ENCODE measurements at places on chromosomes 11 and 22.

GRCh38 chr11:99601179-99601578 lies 580.4 kb downstream of the CNTN5 start:
- DNase-seq = no peak

- DNase-seq = no peak
Observed at GRCh38 chr11:83025267-83025704, 46.4 kb downstream of the RAB30 start.

GRCh38 chr11:36453678-36454077 lies 56.4 kb downstream of the TRAF6 start:
- no peak for DNase-seq

DNA sequence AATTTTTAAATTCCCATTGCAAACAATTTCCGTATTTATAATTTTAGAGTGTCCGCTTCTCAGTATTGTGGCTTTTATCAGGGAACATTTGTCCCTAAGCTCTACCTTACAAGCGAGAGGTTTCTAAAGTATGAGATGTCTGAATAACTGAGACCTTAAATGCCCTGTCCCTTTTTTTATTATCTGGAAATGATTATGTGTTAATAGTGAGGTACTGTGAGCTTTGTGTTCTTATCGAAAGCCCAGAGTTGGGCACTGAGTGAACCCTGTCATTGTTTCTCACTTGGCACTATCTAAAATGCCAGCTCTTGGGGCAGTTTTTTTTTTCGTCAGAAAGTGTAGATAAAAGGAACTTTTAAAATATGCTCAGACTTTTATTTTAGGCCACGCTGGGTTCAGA lies 9.5 kb downstream of the CTTN start:
- DNase-seq = no peak

DNA sequence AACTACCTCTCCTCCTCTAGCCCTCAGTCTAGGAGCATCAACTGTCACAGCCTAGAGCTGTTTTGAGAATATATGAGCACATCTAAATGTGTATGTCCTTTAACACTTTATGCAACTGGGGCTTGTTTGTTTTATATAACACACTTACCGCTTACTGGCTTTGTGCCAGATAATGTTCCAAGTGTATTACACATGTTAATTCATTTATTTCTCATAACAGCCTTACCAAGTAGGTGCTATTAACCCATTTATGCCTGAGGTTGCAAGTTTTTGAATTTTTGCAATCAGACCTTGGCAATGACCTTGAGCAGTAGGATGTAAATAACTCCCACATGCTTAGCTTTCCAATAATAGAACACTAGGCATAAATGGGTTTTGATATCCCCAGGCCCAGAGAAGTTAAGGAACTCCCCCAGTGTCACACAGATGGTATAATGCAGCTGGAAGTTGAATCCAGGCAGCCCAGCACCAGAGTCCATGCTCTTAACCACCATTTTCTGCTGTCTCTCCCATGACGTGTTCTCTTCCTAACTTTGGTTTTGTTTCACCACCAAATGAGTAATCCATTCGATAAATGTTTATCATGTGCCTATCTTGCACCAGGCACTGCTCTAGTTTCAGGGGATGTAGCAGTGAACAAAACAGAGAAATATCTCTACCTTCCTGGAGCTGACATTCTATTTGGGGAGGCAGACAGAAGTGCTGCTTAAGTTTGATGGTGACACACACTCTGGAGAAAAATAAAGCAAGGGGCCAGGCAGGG lies 23.1 kb downstream of the PRDM11 start:
- DNase-seq = no peak

DNA sequence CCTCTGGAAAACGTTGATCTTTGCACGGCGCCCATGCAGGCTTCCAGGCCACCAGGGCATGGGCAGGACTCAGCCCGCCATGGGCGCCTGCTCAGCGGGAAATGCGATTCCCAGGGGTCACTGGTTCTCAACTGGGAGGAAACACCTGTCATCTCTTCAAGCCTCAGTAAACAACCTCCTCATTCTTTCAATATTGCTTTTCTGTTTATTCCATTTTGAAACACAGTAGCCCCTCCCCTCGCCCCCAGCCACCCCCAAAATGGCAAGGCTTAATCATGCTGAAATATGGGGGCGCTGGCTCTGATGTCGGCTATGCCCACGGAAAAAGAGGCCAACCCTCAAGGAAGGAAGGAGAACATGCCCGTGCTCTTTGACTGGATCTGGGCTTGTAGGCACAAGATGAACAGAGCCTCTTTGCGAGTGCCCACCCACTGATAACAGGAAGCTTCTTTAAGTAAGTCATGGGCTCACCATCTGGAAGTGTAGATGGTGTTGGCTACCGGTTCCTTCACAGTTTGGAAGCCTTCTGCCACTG lies 594 bp upstream of the POU2AF1 start:
- DNase-seq = no peak

DNA sequence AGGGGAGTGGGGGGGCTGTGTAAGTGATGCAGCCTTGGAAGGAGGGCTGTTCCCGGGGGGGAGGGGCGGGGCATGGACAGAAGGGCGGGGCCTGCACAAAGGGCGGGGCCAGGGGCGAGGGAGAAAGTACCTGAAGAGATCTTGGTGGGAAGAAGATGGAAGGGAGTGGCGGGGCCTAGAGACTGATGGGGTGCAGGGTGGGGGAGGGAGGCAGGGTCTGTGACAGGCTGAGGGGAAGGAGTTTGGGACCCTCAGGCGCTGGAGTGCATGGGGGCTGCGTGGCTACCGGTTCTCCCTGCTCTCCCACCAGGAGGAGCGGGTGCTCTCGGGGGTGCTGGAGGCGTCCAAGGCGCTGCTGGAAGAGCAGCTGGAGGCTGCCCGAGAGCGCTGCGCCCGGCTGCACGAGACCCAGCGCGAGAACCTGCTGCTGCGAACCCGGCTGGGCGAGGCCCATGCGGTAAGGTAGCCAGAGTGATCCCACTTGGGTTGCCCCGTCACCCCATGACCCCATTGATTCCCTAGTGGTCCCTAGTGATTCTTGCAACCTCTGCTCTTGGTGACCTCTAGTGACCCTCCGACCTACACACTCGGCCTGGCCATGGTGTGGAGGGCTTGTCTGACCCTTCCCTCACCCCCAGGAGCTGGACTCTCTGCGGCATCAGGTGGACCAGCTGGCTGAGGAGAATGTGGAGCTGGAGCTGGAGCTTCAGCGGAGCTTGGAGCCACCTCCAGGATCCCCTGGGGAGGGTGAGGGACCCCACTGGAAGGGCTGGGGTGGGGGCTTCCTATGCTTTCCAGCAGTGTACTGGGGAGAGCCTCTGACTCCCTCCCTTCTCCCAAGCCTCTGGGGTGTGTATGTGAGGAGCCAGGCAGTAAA lies 3.1 kb downstream of the CCDC88B start:
- no peak for DNase-seq

- no peak for DNase-seq
Observed at GRCh38 chr11:59418156-59418555, 8.1 kb downstream of the OR5A2 start.

GRCh38 chr22:28608546-28608945 lies 71.1 kb downstream of the TTC28 start:
- DNase-seq = no peak

GRCh38 chr11:46208803-46209202 lies 68.7 kb upstream of the CREB3L1 start:
- no peak for DNase-seq

- DNase-seq = no peak
Observed at GRCh38 chr11:45374653-45375059, 88.5 kb upstream of the SYT13 start.

GRCh38 chr11:9771071-9771511 lies 107.2 kb downstream of the SWAP70 start:
- DNase-seq = no peak

GRCh38 chr11:64152841-64153691 lies 12.8 kb downstream of the MACROD1 start:
- DNase-seq = peak; percentile 67

- no peak for DNase-seq
Observed at GRCh38 chr11:134414766-134415765, 3.0 kb upstream of the B3GAT1 start.

DNA sequence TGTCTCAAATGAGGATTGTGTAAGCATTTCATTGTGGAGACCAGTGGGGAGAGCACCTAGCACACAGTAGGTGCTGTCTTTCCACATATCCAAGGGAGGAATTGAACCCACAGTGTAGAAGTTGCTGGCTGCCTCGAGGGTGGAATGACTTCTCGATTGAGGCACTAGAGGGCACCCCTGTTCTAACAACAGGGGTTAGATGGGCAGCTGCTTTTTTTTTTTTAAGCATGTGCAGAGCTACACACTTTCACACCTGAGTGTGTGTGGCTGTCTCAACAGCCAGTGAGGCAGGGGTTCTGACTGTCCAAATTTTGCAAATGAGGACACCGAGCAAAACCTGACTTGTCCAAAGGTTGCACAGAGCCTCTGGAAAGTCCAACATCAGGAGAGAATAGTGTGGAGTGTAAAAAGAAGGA lies 118.2 kb upstream of the CRYBB3 start:
- DNase-seq = no peak

DNA sequence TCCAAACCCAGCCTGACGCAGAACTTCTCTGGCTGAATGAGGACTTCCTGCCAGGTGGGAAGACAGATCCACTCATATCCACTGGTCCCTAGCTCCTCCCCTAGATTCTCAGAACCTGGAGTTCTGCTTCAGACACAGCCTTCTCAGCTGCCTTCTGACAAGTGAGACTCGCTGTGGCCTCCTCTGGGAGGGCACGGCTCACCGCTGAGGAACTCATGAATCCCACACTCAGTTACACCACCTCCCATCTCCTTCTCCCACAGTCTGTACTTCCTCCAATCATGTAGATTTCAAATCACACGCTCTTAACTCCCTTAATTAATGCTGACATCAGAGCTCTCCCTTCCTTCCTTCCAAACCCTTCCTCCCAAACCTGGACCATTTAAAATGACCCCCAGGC lies 86.4 kb upstream of the TMEM45B start:
- no peak for DNase-seq

GRCh38 chr11:104151404-104152204 lies 12.3 kb downstream of the PDGFD start:
- no peak for DNase-seq

GRCh38 chr11:73851046-73851764 lies 25.4 kb downstream of the COA4 start:
- DNase-seq = no peak

GRCh38 chr11:69326622-69327219 lies 32.8 kb downstream of the MYEOV start:
- DNase-seq = no peak

GRCh38 chr11:8810540-8811301 lies 100.3 kb upstream of the AKIP1 start:
- no peak for DNase-seq

- no peak for DNase-seq
Observed at GRCh38 chr11:94032066-94032465, 10.9 kb downstream of the HEPHL1 start.

GRCh38 chr11:128404437-128404836 lies 182.9 kb downstream of the ETS1 start:
- no peak for DNase-seq

DNA sequence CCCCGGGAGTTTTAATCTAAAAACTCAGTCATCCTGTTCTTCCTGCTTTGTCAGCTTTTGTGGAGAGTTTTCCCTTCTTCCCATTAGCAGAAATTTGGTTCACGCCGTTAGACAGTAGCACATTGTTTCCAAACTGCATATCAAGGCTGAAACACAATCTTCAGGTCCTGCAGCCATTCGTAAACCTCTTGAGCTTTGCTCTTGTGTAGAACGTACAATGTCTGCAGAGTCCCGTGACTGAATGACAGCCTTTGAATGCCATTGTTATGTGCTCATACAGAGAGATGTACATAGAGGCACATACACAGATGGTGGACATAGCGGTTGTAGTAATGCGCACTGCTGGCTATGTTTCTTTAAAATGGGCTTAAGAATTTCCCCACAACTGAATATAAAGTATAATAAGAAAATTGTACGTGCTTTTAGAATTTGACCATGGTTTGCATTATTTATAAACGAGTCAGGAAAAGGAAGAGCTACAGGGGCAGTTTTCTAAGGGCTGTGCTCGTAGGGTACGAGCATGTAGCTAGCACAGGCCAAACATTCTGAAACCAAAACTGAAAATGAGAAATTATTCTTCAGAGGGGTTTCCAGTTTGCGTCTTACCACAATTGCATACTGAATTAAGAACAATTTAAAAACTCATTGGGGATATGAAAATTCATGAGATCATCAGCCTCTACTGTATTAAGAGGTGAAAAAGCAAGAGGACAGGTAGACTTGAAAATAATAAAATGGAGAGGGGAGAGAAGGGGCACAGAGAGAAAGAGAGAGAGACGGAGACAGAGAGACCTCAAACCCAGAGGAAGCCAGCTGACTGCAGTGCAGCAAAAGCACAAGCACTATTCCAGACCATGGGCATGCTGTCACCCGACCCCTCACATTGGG lies 310.1 kb downstream of the CADM1 start:
- no peak for DNase-seq

DNA sequence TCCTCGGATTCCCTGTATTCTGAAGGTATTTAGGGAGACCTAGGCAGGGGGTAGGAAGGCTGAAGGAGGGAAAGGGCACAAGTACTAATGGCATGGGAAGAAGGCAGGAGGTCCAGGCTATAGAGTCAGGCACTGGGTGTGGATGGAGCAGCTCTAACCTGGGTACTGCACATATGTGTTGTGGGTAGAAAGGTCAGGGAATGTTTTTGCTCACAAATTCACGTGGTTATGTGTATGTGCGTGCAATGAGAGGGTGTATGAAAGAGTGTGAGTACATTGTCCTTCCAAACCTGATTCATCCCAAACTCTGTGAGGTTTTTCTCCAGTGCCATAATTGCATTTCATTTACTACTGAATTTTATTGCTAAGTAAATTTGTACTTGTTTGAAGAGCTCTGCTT lies 23.2 kb downstream of the DNHD1 start:
- DNase-seq = no peak

- DNase-seq = no peak
Observed at GRCh38 chr11:112017538-112017937, 7.7 kb upstream of the DLAT start.

DNA sequence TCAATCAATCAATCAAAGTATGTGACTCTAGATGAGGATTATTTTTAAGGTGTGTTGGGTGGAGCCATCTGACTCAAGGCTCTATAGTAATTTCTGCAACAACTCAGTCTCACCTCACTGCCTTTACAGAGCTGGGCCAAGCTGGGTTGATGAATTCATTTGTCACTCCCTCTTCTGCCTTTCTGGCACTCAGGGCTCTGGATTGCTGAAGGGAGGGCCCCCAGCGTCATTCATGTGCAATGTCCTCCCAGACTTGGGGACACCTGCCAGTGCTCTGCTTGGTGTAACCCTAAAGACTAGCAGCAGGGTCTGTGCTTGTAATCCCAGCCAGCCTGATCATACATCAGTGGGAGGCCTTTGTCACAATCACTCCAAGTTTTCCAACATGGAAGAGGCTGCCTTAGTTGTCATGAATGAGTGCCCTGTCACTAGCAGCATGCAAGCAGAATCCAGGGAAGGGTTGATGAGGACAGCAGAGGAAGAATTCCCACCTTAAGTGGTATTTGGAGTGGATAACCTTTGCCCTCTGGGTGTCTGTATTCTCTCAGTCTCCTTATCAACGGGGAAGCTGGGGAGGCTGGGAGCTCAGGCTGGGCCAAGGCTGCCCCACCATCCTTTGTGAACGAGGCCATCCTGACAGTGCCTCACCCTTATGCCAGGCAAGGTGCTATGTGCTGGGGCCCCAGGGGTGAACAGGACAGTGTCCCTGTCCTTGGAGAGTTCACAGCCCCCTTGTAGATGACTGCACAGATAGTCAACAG lies 2.0 kb upstream of the TP53I11 start:
- no peak for DNase-seq

Data from stimulated activated CD8-positive, alpha-beta memory T cell treated with anti-CD3 and anti-CD28 coated beads, Interleukin-2, amount 100 ng/mL, for 48 hours (primary cell).